ENCODE measurements at places on chromosomes 3 and 15.

GRCh38 chr3:67876261-67876660 is 221.8 kb upstream of the SUCLG2 start:
- DNase-seq, result no peak

DNA sequence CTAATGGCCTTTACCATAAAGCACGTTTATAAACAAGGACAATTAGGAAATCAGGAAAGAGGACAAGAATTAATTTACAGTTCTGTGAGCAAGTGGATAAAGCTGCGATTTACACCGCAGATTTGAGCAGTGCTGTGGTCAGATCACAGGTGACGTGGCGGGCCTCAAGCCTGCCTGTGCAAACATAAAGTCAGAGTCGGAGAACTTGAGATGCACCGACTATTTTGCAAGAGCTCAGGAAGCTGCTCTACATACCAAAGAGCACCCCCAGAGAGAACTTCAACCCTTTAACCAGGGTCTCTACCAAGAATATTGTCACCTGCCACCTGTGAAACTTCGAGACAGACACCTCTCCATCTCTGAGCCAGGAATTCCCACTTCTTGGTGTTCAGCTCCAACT is 35.7 kb downstream of the MECOM start:
- no peak for DNase-seq

- DNase-seq, result no peak
Observed at GRCh38 chr3:17798000-17798399, 55.6 kb upstream of the TBC1D5 start.

- no peak for DNase-seq
Observed at GRCh38 chr3:168063122-168063521, 32.6 kb downstream of the GOLIM4 start.

All from foreskin melanocyte (primary cell).